ENCODE measurements at places on chromosomes 5 and 9.

- DNase-seq, result no peak
These were observed 102.9 kb downstream of the LIFR start for GRCh38 chr5:38453506-38453905.

DNA sequence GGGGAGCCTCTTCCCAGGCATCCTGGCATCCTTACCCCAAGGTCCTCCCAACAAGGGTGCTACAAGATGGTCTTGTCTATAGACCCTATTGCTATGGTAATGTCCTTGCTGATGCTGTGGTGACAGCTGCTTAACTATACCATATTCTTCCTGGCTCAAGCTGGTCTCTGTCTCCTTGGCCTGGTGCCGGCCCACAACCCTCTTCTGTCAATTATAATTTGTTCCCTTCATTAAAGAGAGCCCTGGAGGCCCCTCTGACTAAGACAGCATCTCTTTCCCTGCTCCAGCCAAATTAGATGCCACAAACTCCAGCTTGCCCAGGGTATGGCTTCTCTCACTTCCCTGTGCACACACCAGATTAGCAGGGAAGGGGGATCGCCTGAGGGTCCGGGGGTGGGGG, 86.7 kb downstream of the PSD2 start:
- DNase-seq, result no peak

GRCh38 chr9:125648294-125648693, 58.7 kb downstream of the MAPKAP1 start:
- DNase-seq, result no peak

DNA sequence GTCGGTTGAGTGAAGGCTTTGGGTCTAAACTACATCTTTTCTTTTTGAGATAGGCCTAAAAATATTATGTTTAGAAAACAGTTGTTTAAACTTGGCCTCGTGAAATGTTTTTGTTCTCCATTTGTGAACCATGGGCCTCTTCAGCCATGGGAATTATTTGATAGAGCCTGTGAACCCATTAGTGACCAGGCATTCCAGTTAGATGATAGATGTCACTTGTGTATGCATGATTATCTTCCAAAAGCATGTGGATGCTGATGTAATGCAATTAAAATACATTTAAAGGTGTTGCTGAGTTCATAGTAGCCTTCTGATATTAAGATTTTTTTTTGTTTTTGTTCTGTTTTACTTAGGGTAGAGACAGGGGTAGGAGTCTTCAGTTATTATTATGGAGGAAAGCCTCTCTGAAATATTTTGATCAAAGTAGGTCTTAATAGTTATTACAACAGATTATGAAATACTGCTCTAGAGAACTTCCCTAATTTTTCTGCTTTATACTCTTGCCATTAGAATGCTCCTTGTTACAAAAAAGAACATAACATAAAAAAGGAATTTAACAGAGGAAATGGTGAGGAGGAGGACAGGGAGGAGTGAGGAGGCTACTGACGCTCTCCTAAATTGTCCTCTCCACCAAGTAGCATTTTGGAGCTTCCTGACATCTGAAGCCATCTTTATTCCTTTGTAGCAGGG, 32.9 kb downstream of the CPEB4 start:
- DNase-seq, result no peak

DNA sequence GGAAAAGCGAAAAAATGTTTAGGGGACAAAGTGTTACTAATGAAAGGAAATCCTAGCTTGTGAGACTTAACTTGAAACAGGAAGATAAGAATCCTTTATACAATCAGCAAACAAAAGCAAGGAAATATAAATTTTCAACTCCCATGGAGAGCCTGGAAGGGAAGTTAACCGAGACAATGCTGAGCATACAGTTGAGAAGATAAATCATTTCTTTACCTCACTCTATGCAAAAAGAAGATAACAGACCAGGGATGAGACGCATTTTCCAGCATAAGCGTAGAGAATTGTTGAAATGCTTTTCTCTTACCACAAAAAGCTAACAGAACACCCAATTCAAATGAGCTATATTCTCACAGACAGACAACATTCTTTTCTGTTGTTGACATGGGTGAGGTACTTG, 309.6 kb downstream of the CWC27 start:
- no peak for DNase-seq

GRCh38 chr9:114303571-114303970, 19.3 kb upstream of the ORM1 start:
- DNase-seq, result no peak

- DNase-seq, result no peak
These were observed 266.8 kb downstream of the NDUFS4 start for GRCh38 chr5:53827211-53827651.

DNA sequence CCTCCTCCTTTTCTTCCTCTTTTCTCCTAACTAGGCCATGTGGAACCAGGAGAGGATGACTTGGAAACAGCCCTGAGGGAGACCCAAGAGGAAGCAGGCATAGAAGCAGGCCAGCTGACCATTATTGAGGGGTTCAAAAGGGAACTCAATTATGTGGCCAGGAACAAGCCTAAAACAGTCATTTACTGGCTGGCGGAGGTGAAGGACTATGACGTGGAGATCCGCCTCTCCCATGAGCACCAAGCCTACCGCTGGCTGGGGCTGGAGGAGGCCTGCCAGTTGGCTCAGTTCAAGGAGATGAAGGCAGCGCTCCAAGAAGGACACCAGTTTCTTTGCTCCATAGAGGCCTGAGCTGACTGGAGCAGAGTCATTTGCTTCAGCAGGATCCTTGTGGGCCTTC, 13.7 kb downstream of the NUDT2 start:
- no peak for DNase-seq

DNA sequence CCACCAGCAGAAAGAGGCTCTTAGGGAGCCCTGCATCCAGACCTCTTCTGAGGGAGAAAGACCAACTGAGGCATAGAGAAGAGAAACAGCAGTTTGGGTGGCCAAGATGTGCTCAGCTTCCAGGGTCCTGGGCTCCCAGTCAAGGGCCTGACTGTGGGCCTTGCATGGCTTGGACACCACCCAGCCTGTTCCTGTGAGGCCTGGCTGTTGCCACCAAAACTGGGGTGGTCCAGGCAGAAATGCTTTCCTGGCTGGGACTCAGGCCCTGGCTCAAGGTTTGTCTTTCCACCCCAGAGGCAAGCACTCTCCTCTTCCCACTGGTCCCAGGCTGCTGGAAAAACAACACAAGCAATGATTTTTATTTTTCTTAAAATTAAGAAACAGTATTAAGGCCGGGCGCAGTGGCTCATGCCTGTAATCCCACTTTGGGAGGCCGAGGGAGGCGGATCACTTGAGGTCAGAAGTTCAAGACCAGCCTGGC, 13.3 kb downstream of the MYOZ3 start:
- DNase-seq, result no peak

DNA sequence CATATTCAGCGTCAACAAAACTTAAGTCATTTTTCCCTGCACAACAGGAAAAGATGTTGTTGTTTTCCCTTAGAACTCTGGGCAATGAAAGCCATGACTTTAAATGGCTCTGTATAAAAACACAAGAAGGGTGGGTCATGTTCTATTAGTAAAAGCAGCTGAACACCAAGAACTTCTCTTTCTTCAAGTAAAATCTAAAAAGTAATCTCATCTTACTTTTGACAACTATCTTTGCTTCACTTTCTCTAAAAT, 9.1 kb downstream of the PFDN1 start:
- DNase-seq, result no peak

Data from iPS-NIHi11 (cell line).